ENCODE measurements at places on chromosomes 5 and 9.

GRCh38 chr5:111422747-111423720, 89.3 kb downstream of the STARD4 start:
- no peak for DNase-seq

- DNase-seq = no peak
Observed at GRCh38 chr9:96140296-96141127, 161.5 kb downstream of the HSD17B3 start.

DNA sequence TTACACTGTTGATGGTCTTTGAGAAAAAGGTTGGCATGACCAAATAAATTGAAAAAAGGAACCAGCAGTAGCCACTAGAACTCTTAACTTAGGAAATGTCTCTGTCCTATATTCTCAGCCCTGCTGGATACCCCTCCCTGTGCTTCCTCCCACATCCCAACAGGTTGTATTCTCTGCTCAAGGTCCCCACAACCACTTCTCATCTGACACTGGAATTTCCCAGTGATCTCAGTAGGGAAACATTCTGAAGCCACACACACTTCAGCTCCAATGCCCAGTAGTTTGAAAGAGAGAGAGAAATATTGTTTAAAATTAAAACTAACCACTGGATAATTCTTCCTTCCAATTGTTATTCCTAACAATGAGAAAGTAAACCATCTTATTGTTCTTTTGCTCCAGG, 30.0 kb upstream of the NREP start:
- DNase-seq = no peak

DNA sequence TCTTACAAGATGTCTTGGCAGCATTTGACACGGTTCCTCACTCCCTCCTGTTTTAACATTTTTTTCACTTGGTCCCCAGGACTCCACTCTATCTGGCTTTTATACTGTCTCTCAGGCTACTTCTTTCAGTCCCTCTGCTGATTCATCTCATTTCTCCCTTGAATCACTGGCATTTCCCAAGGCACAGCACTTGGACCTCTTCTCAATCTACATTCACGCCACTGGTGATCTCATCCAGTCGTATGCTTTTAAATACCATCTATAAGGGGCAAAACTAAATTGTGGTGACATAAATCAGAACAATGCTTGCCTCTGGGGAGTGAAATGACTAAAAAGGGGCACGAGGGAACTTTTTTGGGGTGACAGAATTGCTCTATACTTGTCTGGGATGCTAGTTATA, 47.1 kb downstream of the MAPKAP1 start:
- DNase-seq = peak; percentile 27

DNA sequence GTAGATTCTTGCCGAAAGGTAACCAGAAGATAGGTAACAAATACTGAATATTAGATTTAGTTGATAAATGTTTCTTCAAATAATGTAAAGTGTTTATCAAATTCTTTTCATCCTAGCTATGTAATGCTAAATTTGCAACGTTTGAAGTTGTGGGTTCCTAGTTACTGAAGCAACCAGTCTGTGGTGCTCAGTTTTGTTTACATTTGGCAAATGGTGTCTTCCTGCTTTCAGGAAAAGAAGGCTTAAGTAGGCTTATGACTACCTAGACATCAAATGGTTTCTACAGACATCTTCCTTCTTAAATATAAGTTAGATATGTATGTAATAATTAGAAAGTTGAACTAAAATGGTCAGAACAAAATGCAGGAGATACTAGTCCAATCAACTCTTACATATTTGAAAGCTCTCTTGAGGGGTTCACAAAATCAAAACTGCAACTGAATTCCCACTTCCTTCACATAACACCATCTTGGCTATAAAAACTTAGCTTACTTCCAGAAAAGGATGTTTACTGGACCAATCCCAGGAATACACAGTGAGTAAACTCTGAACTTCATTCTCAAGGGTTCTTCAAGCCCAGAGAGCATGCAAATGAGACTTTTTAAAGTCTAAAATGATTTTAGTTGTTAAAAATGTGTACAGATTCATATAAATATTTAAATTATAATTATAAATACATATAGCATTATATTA, 125.7 kb upstream of the ITGA1 start:
- DNase-seq = no peak

DNA sequence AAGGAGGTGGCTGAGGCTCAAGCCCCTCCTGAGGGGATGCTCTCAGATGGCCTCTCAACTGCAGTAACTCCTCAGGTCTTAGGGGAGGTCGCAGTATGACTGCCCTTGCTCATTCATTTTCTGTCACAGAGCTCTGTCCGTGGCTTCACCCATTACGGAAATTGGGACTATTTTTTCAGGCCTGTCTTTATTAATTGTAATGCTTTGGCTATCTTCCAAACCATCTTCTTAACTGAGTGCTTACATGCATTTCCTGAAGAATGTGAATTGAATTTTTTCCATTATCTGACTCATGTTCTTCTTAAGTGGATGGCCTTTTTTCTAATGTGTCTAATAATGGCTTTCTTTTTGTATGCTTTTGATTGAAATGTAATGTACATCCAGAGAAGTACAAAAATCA, 36.4 kb upstream of the SV2C start:
- DNase-seq = no peak

GRCh38 chr5:171483551-171484135, 64.2 kb downstream of the FGF18 start:
- DNase-seq = peak; percentile 75

DNA sequence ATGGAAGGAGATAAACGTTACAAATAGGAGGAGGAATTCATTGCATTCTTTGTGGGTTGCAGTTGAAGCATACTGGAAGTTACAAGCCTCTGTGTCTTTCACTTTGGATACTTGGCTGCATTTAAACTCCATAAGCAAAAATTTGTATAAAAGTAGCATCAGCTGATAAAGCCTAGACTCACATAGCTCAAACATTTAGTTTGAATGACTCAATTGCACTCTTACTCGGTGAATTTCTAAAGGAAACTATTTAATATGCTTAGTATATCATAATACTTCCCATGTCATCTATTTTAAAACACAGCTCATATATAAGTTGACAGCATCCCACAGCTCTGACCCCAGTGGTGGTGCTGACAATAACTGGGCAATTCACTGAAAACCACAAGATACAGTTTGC, 596.6 kb upstream of the ZNF608 start:
- no peak for DNase-seq

GRCh38 chr9:117656002-117656401, 48.2 kb upstream of the TLR4 start:
- no peak for DNase-seq

GRCh38 chr9:76200315-76200714, 193.9 kb downstream of the RFK start:
- no peak for DNase-seq
